Uterine smooth muscle cell (primary cell): ENCODE measurements at places on chromosomes 6 and 20. TPM values are rescaled to one million over a fixed set of nuclear protein-coding genes. Genes with fewer than 3 reads are reported as not detected.

Gene NUS1
- total RNA-seq: 24.8 and 32.2 TPM in 2 replicates

Gene ABCF1
- total RNA-seq: 45.4 and 62.5 TPM in 2 replicates

Gene SRC
- 17.7 and 23.2 TPM in 2 replicates for total RNA-seq

Gene SLC22A3
- total RNA-seq: 1.8 and 2.9 TPM in 2 replicates

Gene LINC00237
- not detected in 2 replicates for total RNA-seq

Gene ZNF391
- 1.7 and 3.0 TPM in 2 replicates for total RNA-seq

Gene EPB41L1
- 16.4 and 24.7 TPM in 2 replicates for total RNA-seq

Gene SLC17A2
- not detected in 2 replicates for total RNA-seq

Gene CYP24A1
- not detected in 2 replicates for total RNA-seq

Gene MED20
- 32.9 and 37.6 TPM in 2 replicates for total RNA-seq

Gene EPHA7
- 0.50 and 1.00 TPM in 2 replicates for total RNA-seq

Gene NMBR
- 0.11 and 0.12 TPM in 2 replicates for total RNA-seq
